Amniotic epithelial cell (primary cell): ENCODE measurements at places on chromosomes 2 and 18.

DNA sequence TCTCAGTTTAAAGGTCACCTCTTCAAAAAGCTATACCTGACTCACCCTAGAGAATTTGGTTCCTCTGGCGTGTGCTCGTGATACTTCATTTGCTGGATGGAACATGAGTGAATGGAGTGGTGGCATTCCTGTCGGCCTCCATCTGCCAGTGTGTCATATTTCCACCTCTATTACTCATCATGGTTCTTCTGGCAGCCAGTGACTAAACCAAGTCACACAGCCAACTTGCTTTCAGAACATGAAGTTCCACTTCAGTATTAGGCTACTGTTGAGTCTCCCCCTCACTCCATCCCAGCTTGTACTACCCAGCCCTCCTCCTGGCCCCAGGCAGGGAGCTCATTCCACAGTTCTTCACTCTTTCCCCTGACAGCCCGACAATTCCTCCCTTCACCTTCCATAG lies 169.8 kb downstream of the MREG start:
- peak; percentile 65 for DNase-seq

GRCh38 chr2:238080518-238080917 lies 19.6 kb upstream of the ESPNL start:
- no peak for DNase-seq

GRCh38 chr2:18824325-18824790 lies 235.0 kb upstream of the NT5C1B start:
- no peak for DNase-seq

- no peak for DNase-seq
These were observed 834.9 kb upstream of the SALL3 start for GRCh38 chr18:78144669-78145068.

- DNase-seq = no peak
These were observed 22.9 kb upstream of the DARS1 start for GRCh38 chr2:136008205-136008865.

DNA sequence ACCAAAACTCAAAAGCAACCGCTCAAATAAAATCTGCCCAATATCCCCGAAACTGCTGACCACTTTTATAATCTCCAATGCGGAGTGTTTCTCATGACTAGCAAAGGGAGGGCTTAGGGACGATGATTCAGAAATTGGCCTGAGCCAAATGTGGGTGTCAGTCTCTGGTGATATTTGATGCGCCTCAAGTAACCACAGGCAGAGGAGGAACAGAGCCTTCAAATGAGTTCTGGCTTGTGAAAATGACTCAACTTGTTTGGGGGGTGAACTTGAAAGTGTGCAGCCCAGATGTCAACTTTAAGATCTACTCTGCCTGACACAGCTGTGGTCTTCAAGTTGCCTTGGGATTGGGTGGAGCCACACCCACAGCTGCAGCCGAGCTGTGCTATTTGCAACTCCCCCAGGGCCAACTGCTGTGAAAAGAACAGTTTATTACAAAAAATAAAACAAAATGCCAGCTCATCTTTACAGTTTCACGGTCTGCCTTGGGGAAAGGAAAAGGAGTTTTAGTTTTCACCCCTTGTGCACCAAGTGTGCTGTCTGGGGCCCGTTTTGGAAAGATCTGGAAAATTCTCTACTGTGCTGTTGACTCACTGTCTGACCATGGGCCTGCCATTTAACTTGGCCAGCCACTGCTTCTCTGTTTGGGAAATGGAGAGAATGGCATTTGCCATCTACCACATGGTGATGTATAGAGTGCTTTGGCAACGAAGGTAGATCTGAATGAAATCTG lies 222.1 kb downstream of the MTX2 start:
- DNase-seq = peak; percentile 98

- peak; percentile 75 for DNase-seq
These were observed 11.9 kb upstream of the MLPH start for GRCh38 chr2:237474931-237475703.

DNA sequence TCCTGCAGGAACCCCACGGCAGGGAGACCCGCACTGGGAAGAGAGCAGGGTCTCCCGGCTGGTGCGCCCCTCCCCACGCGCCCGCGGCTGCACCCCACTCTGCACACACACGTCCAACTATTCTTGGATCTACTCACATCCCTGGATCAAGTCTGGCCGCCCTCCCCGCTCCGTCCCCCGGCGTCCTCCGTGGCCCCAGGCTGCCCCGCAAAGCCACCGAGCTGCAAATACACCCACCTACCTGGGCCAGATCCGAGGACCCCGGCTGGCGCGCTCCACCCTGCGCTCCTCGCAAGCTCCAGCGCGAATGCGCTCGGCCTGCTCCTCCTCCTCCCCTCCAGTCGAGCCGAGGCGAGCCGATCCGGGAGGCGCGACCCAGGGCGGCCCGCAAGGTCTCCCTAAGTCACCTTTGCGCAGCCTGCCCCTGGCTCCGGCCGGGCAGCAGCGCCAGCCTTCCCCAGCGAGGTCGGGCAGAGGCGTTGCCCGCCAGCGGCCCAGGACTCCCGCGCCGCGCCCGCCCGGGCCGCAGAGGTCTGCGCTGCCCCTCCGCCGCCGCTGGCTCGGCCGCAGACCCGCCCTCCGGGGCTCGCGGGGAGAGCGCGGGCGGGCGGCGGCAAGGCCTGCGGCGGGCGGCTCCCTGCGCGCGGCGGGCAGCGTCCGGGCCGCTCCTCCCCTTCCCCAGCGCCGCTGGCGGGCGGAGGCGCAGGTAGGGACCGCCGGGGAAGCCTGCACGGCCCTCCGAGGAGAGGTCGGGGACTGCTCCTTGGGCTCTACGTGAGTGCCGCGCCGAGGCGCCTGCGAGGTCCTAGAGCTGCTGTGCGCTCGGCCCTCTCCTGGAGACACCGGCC lies 126.0 kb downstream of the OSBPL1A start:
- DNase-seq = peak; percentile 68

GRCh38 chr2:201500534-201500933 lies 49.0 kb downstream of the STRADB start:
- DNase-seq = peak; percentile 67

GRCh38 chr18:35610089-35610488 lies 28.5 kb downstream of the GALNT1 start:
- no peak for DNase-seq

DNA sequence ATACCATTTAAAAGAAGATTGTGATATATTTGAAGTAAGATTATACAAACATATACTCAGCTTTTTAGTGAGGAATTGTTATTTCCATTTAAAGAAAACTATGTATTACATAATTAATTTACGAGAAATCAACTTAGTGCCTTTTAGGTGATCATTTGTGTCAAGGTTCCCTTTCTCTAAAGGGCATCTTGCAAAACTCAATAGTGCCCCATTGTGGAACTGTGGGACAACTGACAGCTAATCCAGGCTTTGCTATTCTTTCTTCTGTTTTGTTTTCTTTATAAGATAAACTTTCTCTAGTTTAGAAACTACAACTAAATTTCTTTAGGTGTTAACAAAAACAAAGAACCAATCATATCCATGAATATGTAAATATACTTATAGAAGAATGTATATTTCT lies 24.3 kb upstream of the VIT start:
- DNase-seq = peak; percentile 39

DNA sequence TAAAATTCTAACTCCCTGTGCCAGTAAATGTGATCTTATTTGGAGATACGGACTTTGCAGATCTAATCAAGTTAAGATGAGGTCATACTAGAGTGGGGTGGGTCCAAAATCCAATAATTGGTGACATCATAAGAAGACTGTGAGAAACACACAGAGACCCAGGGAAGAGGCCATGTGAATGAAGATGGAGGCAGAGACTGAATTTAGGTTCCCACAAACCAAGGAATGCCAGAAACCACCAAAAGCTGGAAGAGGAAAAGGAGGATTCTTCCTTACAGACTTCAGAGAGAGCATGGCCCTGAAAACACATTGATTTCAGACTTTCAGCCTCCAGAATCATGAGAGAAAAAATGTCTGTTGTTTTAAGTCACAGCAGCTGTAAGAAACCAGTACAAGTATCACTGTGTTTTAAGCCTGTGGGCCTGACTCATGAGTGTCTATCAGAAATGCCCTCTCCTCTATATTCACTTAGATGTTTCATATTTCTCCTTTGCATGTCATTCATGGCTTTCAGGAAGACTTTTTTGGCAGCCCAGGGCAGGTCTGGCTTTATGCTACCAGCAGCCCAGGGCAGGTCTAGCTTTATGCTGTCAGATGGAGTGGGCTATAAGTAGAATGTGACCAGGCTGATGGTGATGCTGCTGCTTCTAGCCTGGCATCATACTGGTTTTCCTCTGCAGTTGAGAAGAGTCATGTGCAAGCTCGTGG lies 100.0 kb downstream of the SPOPL start:
- DNase-seq = no peak
